ENCODE measurements at places on chromosomes 1 and 21.

DNA sequence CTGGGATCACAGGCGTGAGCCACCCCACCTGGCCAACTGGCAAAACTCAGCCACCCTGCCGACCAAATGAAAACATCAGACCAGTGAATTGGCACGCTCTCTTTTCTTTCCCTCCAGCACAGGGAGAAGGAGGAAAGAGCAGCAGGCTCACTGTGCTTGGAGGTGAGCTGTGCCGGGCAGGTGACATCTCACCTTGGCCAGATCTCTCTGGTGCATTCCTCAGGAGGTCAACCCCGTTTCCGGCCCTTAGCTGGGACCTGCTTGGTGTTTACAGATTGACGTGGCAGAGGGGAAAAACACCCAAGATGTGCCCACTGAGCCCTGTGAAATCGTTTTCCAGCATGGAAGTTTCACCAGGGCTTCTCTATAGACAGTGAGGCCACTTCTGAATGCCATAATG lies 45.1 kb downstream of the TMEM51 start:
- no peak for DNase-seq

- no peak for DNase-seq
These were observed 262.9 kb downstream of the OMA1 start for GRCh38 chr1:58283388-58284224.

DNA sequence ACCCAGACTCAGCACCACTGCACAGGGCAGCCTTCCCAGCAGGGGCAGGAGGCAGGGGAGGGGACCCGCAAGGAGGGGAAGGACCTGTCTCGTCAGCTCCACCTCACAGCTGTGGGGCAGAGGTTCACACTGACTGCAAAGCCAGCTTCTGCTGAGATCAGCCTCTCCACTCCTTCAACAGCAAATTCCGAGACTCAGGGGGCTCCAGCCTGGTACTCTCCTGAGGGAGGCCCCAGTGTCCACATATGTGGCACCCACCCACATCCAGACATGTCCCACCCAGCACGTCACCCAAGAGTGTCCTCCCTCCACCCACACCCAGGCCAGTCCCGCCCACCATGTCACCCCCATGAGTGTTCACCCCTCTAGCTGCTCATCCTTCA lies 329.5 kb downstream of the NPHP4 start:
- DNase-seq, result no peak

GRCh38 chr1:7572654-7573152 lies 198.4 kb upstream of the VAMP3 start:
- no peak for DNase-seq

- DNase-seq, result peak; percentile 37
These were observed 8.4 kb upstream of the SLC19A1 start for GRCh38 chr21:45550522-45551210.

DNA sequence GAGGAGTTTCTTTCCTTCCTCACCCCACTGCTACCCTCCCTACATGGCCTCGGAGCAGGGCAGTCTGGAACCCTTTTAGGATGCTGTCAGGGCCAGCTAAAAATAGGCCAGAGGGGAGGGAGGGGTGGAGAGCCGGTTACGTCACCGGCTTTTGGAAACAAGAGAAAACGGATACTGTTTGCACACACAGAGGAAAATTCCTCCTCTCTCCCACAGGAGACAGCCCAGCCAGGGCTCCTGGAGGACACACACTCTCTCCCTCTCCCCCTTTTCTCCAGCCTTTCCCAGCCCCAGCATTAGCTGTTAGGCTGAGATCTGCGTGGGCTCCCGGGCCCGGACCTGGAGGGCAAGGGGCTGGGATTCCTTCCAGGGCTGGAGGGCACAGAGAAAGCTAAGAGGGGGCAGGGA lies 20.0 kb upstream of the ALDH4A1 start:
- DNase-seq, result peak; percentile 86

DNA sequence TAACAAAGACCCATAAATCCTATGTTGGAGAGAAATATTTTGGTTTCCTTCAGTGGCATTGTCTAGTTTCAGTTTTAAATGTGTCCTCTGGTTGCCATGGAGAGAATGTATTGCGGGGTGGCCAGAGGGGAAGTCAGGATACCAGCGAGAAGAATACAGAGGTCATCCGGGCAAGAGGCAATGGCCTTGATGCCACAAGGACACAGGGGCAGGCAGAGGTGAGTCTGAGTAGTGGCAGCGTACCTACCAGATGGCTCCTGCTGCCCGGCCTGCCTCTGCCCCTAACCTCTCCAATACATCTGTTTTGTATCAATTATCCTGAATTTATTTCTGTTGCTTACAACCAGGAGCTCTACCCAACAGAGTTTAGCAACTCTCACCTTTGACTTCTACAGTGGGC lies 14.9 kb downstream of the KLHDC7A start:
- no peak for DNase-seq

DNA sequence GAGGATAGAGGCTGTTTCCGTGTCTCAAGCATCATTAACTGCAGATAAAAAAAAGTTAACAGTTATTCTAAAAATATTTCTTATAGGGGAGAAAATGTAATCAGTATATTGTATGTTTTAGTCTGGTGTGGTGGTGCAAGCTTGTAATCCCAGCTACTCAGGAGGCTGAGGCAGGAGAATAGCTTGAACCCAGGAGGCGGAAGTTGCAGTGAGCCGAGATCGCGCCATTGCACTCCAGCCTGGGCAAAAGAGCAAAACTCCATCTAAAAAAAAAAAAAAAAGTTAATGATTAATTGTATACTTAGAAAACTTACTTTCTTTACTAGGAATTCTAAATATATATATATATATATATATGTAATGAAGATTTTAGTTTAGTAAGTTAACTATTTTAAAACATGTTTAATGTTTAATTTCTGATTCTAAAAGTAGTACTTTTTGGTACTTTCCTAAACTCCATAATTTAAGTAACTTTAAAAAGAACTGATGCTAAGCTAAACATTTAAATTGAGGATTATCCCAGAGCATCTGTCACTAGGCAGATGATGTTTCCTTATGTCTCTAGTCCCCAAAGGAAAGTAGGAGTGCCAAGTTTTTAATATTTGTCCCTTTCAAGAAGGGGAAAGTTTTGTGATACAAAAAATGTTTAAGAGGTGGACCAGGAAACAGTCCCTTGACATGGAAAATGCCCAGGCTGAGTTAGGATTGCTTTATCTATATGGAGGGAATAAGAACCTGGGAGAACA lies 66.3 kb downstream of the DYRK1A start:
- no peak for DNase-seq
